ENCODE measurements at places on chromosomes 6 and 20. TPM values are rescaled to one million over a fixed set of nuclear protein-coding genes. Genes with fewer than 3 reads are reported as not detected.
A peak's percentile ranks its signal among the peaks of the same experiment; 100 is the strongest.

Gene TTBK1
- not detected for polyA plus RNA-seq

Gene VGLL2
- not detected for polyA plus RNA-seq

Gene TASP1
- 19.3 TPM for polyA plus RNA-seq

Gene BPIFB4
- polyA plus RNA-seq, result not detected

Gene DEFB123
- not detected for polyA plus RNA-seq

Gene FAM83C
- not detected for polyA plus RNA-seq

DNA sequence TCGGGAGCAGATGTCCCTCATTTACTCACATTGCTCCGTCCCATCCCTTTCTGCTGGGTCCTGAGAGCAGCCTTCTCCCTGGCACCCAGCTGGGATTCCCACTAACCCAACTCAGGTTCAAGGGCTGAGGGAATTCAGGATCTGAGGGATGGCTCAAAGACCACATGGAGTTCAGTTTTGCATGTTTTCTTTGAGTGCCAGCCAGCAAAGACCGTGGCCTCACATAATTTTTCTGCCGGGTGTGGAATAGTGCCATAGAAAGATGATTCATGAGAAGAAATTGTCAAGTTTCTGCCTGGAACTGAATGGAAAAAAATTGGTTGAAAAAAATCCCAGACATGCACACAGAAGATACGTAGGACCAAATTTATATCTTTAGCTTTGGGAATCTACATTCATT lies 168.6 kb downstream of the CD83 start:
- H3K4me1 ChIP-seq, result no peaks in the 10 kb centered on the region
- no peak overlapping the region for H3K27ac ChIP-seq
- DNase-seq, result no peak
- no peaks in the 10 kb centered on the region for H3K36me3 ChIP-seq
- no peaks in the 10 kb centered on the region for H3K27me3 ChIP-seq

DNA sequence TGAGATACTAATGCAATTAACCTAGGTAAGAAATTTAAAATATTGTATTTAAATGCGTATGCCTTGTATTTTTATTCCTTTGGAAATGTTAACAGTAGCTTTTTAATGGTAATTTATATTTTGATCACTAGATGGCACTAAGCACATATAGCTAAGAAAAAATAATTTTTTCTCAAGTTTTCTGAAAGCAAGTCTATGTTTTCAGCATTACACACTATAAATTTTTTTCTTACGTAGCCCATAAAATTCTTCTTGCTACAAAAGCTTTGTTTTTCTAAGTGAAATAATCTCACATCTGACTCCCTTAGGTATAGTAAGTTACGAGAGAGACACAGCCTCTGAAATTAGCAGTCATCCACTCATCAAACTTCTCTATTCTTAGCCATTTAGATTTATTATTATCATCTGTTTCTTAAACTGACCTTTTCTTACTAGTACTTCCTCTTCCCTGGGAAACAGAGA lies 35.7 kb downstream of the TSPYL4 start:
- H3K4me1 ChIP-seq, result no peaks in the 10 kb centered on the region
- no peak overlapping the region for H3K27ac ChIP-seq
- no peak overlapping the region for H3K4me3 ChIP-seq
- no peaks in the 10 kb centered on the region for H3K27me3 ChIP-seq

DNA sequence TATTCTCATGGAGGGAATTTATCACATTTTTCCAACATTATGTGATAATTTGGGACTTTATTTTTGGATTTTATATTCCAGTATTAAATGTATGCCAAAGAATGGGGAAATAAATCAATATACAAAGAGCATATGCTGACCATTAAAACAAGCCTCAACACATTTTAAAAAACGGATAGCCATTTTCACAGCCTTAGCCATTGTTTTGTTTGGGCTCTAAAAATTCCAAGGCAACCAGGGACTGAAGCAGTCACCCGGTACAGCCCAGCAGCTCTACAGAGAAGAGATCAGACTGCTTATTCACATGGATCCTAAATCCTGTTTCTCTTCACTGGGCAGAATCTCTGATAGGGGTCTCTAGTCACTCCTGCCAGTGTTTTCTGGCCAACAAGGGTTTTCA lies 150.2 kb upstream of the OGFRL1 start:
- H3K36me3 ChIP-seq, result no peaks in the 10 kb centered on the region
- no peaks in the 10 kb centered on the region for H3K4me1 ChIP-seq
- DNase-seq, result no peak
- H3K4me3 ChIP-seq, result no peak overlapping the region

DNA sequence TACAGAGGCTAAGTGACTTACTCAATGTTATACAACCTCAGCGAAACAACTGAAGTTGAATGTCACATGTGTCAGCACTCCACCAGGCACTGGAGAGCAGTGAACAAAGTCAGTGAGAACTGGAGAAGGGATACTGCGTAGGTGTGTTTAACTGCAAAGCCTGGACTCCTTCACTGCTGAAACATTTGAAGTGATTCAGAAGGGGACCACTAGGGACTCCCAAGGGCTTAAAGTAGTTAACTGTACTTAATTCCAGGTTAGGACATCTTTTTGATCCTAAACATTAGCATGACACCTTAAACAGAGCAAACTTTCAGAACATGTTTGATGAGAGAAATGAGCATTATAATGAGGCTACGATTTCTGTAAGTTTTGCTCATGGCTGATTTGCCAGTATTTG lies 45.0 kb upstream of the ZBTB24 start:
- no peaks in the 10 kb centered on the region for H3K27me3 ChIP-seq
- H3K36me3 ChIP-seq, result no peaks in the 10 kb centered on the region
- DNase-seq, result no peak
- no peak overlapping the region for H3K4me3 ChIP-seq

DNA sequence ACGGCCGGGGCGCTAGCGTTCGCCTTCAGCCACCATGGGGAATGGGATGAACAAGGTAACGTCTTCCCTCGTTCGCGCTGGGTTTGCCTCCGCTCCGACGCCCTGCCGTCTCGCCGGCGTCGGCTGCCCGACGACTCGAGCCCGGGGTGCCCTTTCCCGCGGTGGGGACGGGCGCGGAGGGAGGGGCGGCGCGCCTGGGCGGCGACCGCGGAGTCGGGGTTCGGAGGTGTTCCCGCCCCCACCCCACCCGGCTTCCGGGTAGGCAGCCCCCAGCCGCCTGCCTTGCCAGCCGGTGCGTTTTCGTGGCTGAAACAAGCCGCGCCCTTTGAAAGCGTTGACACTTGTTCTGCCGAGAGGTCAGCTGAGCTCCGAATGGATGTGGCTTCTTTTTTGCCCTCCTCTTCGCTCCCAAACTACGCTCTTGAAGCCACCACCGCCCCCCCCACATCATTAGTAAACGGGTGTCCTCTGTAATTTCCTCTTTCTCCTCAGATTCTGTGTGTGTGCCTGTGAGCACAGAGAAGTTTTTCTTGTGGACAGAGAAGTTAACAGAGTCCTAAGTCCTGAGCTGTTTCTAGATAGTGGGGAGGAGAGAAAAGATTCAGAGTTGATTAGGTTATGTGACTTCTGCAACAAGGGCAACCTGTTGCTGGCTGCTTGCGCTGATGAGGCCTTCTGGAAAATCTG lies 362 bp downstream of the DUSP22 start:
- H3K4me1 ChIP-seq, result peaks cover 12% of the 10 kb centered on the region
- DNase-seq, result peak; percentile 76
- peak overlapping the region; percentile 63 for H3K4me3 ChIP-seq
- no peaks in the 10 kb centered on the region for H3K36me3 ChIP-seq
- H3K27me3 ChIP-seq, result no peaks in the 10 kb centered on the region
- peak overlapping the region; percentile 82 for H3K27ac ChIP-seq

- peaks cover 13% of the 10 kb centered on the region for H3K4me1 ChIP-seq
- H3K36me3 ChIP-seq, result peaks cover 4% of the 10 kb centered on the region
- H3K27ac ChIP-seq, result no peak overlapping the region
Observed at GRCh38 chr20:63577317-63577894, 3.4 kb upstream of the HELZ2 start.

GRCh38 chr6:139336488-139336887 lies 38.0 kb downstream of the CITED2 start:
- H3K4me3 ChIP-seq, result no peak overlapping the region
- H3K27ac ChIP-seq, result no peak overlapping the region
- no peak for DNase-seq
- H3K4me1 ChIP-seq, result no peaks in the 10 kb centered on the region

- no peak overlapping the region for H3K4me3 ChIP-seq
- H3K4me1 ChIP-seq, result no peaks in the 10 kb centered on the region
- no peak for DNase-seq
Observed at GRCh38 chr20:54156522-54156921, 17.3 kb downstream of the CYP24A1 start.

- H3K27me3 ChIP-seq, result no peaks in the 10 kb centered on the region
- DNase-seq, result no peak
- H3K27ac ChIP-seq, result no peak overlapping the region
- H3K36me3 ChIP-seq, result no peaks in the 10 kb centered on the region
Observed at GRCh38 chr6:124963416-124963785, 1.2 kb downstream of the RNF217 start.

GRCh38 chr6:80528115-80528514 lies 421.6 kb downstream of the BCKDHB start:
- no peaks in the 10 kb centered on the region for H3K36me3 ChIP-seq
- DNase-seq, result no peak
- no peaks in the 10 kb centered on the region for H3K27me3 ChIP-seq
- no peak overlapping the region for H3K4me3 ChIP-seq

DNA sequence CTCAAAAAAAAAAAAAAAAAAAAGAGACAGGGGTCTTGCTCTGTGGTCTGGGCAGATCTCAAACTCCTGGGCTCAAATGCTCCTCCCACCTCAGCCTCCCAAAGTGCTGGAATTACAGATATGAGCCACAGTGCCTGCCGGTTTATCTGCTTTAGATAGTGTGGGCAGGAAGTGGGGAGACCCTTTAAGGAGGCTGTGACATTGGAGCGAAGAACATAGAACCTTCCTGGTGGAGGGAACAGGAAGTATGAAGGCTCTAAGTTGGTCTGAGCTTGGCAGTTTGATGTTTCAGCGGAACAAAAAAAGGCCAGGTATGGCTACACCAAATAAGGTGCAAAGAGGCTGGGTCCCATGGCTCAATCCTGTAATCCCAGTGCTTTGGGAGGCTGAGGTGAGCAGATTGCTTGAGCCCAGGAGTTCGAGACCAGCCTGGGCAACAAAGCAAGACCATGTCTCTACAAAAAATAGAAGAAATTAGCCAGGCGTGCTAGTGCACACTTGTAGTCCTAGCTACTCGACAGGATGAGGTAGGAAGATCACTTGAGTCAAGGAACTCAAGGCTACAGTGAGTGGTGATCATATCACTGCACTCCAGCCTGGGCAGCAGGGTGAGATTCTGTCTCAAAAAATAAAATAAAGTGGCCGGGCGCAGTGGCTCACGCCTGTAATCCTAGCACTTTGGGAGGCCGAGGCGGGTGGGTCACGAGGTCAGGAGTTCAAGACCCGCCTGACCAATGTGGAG lies 8.7 kb upstream of the ZMYND8 start:
- H3K4me3 ChIP-seq, result no peak overlapping the region
- H3K27ac ChIP-seq, result peak overlapping the region; percentile 31
- peaks cover 13% of the 10 kb centered on the region for H3K4me1 ChIP-seq

DNA sequence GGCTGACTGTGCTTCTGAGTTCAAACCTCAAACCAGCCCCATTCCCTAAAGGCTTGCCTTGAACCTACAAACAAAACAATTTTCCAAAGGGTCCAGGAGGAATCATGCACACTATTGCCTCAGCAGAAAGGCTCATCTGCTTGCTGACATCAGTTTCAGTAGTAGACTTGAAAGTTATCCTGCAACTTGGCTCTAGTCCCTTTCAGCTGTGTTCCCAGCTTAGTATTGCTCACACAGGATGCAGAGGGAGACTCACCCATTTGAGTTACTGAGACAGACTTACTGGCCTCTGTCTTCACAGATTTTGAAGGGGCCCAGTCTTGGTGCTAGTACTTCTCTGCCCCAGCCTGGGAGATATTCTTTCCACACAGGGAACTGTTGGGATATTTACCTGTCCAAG lies 38.5 kb upstream of the TFB1M start:
- H3K27ac ChIP-seq, result no peak overlapping the region
- no peaks in the 10 kb centered on the region for H3K27me3 ChIP-seq
- no peaks in the 10 kb centered on the region for H3K4me1 ChIP-seq
- no peak overlapping the region for H3K4me3 ChIP-seq

DNA sequence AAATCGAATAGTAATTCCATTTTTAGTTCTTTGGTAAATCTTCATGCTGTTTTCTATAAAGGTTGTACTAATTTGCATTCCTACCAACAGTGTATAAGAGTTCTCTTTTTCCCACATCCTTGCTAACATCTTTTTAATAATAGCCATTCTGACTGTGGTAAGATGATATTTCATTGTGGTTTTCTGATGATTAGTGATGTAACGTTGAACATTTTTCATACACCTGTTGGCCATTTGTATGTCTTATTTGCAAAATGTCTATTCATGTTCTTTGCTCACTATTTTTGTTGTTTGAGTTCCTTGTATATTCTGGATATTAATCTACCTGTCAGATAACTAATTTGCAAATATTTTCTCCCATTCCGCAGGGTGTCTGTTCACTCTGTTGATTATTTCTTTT lies 64.5 kb downstream of the LIN28B start:
- H3K4me1 ChIP-seq, result no peaks in the 10 kb centered on the region
- H3K36me3 ChIP-seq, result no peaks in the 10 kb centered on the region
- no peak for DNase-seq
- H3K27ac ChIP-seq, result no peak overlapping the region
- no peak overlapping the region for H3K4me3 ChIP-seq

GRCh38 chr6:27868311-27868710 lies 43.9 kb downstream of the OR2B2 start:
- peaks cover 8% of the 10 kb centered on the region for H3K4me1 ChIP-seq
- DNase-seq, result no peak
- H3K4me3 ChIP-seq, result no peak overlapping the region

DNA sequence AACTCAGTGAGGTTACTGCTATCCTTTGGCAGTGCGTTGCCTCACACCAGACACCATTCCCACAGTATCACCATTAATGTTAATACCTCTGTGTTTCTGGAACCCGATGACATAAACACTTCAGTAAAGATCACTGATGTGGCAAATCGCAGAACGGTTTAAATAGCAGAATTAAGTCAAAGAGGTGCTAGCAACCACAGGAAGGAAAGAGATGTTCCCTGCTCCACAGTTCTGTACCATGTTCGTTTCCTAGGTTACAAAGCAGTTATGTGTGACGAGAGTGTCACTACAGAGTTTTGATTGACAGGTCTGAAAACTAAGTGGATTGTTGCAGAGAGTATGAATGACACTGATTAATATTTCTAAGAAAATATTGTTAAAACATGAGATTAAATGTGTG lies 272.3 kb downstream of the KHDRBS2 start:
- no peaks in the 10 kb centered on the region for H3K4me1 ChIP-seq
- H3K27ac ChIP-seq, result no peak overlapping the region
- no peaks in the 10 kb centered on the region for H3K36me3 ChIP-seq
- no peaks in the 10 kb centered on the region for H3K27me3 ChIP-seq

GRCh38 chr20:10079964-10080363 lies 45.2 kb downstream of the ANKEF1 start:
- H3K27ac ChIP-seq, result no peak overlapping the region
- H3K27me3 ChIP-seq, result no peaks in the 10 kb centered on the region
- H3K4me1 ChIP-seq, result no peaks in the 10 kb centered on the region
- H3K4me3 ChIP-seq, result no peak overlapping the region
- DNase-seq, result no peak
- no peaks in the 10 kb centered on the region for H3K36me3 ChIP-seq

- no peak for DNase-seq
- H3K27ac ChIP-seq, result no peak overlapping the region
- H3K36me3 ChIP-seq, result no peaks in the 10 kb centered on the region
- no peaks in the 10 kb centered on the region for H3K27me3 ChIP-seq
- H3K4me3 ChIP-seq, result no peak overlapping the region
Observed at GRCh38 chr6:4402477-4402976, 267.2 kb upstream of the ECI2 start.
